Mucosa of descending colon (tissue), 3 donors: ENCODE measurements at places on chromosomes 2 and 18. TPM values are rescaled to one million over a fixed set of nuclear protein-coding genes. Genes with fewer than 3 reads are reported as not detected.

Gene ABCG5
- not detected for total RNA-seq

DNA sequence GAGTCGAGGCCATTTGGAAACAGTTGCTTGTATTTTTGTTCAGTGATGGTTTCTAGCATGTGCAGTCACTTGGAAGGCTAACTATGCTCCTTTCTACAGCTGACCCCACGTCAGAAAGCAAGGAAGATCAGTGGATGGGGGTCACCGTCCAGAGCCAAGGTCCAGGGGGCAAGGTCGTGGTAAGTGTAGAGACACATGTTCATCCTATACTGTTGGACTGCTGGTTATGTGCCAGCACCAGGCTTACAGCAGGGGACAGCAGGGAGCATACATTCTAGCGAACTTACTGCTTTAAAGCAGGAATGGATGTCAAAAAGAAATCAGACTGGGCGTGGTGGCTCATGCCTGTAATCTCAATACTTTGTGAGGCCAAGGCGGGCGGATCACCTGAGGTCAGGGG lies 40.0 kb downstream of the ITGA6 start:
- DNase-seq = no peak

GRCh38 chr2:44273596-44273995 lies 1.7 kb upstream of the SLC3A1 start:
- DNase-seq = no peak

GRCh38 chr18:12254820-12255511 lies 805 bp downstream of the CIDEA start:
- no peak for DNase-seq

Gene CNTNAP5
- not detected for total RNA-seq
